ENCODE measurements at places on chromosomes 6 and 20.
A peak's percentile ranks its signal among the peaks of the same experiment; 100 is the strongest.

DNA sequence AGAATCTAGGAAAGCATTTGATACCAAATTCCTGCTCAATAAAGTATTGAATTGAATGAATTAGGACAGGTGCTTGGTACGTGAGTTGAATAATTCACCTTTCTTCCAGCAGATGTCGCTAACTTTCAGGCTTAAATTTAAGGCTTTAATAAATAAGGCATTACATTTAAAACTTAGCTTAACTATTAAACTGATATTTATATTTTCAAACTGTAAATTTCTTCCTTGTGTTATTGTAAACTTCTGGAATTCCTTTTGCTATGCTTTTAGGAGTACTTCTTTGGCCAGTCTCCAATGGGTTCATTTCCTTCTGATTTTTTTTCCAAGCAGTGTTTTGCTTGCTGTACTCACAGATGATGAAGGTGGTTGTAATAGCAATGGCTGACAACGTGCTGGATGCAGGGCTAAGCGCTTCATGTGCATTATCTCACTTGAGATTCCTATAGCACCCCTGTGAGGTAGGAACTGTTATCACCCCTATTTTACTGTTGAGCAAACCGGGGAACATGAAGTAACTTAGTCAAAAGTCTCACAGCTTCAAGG lies 71.3 kb upstream of the SLC2A12 start:
- H3K4me3 ChIP-seq, result no peak overlapping the region
- no peak overlapping the region for H3K27ac ChIP-seq
- DNase-seq, result peak; percentile 59
- H3K36me3 ChIP-seq, result no peaks in the 10 kb centered on the region

DNA sequence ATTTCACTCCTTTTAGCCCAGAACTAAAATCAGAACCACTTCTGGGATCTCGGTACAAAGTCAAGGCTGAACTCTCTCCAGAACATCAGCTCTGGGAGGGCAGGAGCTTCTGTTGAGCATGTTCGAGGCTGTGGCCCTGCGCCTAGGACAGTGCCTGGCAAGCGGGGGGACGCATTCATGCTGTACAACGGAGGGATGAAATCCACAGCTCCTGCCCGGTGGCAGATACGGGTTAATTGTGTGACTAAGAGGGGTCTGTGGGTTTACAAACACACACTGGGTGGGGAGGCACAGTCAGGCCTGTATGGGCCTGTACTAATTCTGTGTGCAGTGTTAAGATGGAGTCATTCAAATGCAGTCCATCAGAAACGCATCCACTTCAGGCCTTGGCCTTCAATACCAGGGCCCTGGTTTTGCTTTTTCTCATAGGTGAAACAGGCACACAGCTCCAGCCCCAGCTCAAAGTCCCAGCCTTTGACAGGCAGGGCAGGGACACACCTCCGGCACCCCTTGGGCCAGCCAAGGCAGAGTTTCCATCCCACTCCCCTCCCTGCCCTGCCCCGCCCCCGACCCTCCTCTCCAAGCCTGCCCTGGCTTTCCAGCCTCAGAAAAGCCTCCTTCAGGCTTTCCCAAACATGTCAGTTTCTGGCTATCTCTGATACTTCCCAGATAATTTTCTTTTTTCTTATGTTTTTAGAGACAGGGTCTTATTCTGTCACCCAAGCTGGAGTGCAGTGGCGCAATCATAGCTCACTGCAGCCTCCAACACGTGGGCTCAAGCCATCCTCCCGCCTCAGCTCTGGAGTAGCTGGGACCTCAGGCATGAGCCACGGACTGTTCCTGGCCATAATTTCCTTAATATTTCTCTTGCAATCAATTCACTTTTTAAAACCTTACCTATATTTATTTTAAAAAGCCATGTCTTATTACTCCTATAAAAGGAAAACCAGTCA lies 109.8 kb downstream of the SULF2 start:
- H3K4me1 ChIP-seq, result no peaks in the 10 kb centered on the region
- no peaks in the 10 kb centered on the region for H3K36me3 ChIP-seq
- H3K27me3 ChIP-seq, result no peaks in the 10 kb centered on the region
- DNase-seq, result no peak

DNA sequence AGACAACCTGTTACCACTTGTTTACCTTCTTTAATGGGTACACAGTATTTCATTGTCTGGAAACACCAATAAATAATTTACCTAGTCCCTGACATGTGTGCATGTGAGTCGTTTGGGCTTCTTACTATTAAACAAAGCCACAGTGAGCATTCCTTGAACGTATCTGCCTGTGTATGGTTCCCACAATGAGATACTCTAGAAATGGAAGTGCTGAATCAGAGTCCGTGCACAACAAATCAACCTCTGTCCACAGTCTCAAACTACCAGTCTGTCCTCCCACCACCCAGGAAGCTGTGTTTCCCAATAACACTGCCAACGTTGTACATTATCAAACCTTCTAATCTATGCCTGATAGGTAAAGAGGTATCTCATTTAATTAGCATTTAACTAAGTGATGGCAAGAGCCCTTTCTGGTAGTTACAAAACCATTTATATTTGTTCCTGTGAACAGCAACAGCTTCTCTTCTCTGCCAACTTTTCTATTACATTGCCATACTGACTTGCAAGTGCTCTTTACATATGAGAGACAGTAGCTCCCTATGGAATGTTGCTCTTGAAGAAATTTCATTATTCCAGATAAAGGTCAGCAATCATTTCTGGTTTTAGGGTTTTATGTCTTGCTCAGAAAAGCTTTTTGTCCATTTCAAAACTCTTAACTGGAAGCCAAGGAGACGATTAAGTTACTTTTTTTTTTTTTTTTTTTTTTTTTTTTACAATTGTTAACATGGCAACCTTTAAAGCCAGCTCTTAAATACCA lies 14.7 kb downstream of the JAG1 start:
- no peaks in the 10 kb centered on the region for H3K36me3 ChIP-seq
- H3K4me1 ChIP-seq, result no peaks in the 10 kb centered on the region
- no peaks in the 10 kb centered on the region for H3K27me3 ChIP-seq
- no peak overlapping the region for H3K4me3 ChIP-seq

DNA sequence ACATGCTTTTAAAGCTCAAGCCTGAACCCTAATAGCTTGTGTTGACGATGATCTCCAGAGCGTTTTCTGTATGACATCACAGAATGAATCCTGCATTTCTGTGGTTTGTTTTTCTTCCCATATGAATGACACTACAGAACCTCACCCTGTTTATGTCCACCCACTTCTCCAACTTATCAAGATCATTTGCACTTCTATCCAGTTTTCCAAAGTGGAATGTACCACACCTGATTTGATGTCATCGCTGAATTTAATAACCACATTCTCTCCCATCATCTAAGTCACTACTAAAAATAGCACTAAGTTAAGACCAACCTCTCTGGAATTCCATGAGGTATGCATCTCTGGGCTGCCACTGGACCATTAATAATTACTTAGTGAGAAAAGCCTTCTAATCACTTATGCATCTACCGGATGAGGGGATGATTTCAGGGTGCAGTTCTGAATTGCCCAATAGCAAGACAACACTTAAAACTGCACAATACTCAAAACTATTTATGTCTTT lies 33.3 kb upstream of the CITED2 start:
- H3K4me3 ChIP-seq, result no peak overlapping the region
- no peaks in the 10 kb centered on the region for H3K36me3 ChIP-seq
- H3K4me1 ChIP-seq, result no peaks in the 10 kb centered on the region

GRCh38 chr6:30216096-30216495 lies 2.9 kb upstream of the TRIM26 start:
- H3K4me3 ChIP-seq, result no peak overlapping the region
- peaks cover 24% of the 10 kb centered on the region for H3K4me1 ChIP-seq
- H3K27ac ChIP-seq, result no peak overlapping the region
- no peak for DNase-seq
